ENCODE measurements at places on chromosomes 1 and 21.

DNA sequence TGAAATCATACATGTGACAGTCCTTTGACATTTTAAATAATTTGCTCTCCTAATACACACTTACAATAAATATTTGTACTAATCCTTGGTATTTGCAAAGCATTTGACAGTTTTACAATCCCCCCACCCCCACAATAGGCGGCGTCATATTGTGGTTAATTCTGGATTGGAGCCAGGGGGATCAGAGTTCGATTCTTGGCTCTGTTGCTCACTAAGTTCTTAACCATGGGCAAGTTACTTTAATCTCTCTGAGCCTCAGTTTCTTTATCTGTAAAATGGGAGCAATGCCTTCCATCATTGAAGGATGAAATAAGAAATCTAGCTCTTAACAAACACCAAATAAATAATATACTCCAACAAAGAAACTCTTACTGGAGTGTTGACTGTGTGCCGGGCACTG is 23.8 kb downstream of the CACNA1S start:
- no peak for DNase-seq

GRCh38 chr1:200483491-200484143 is 73.8 kb upstream of the ZNF281 start:
- DNase-seq: no peak

GRCh38 chr1:3939242-3940080 is 39.4 kb upstream of the C1orf174 start:
- DNase-seq: peak; percentile 73

DNA sequence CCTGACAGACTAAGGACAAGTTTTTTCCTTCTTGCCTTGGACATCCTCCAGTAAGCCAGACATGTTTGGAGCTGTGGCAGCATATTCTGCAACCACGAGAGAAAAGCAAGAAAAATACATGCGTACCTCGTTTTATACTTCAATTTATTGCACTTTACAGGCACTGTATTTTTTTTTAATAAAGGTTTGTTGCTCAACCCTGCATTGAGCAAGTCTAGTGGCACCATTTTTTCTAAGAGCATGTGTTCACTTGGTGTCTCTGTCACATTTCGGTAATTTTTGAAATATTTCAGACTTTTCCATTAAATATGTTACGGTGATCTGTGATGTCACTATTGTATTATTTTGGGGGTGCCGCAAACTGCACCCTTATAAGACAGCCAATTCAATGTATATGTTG is 2.1 kb upstream of the SSX2IP start:
- no peak for DNase-seq

- DNase-seq: no peak
Measured at GRCh38 chr1:59309795-59310548, 13.1 kb downstream of the FGGY start.

GRCh38 chr1:77434967-77435366 is 153.1 kb downstream of the AK5 start:
- DNase-seq: no peak

DNA sequence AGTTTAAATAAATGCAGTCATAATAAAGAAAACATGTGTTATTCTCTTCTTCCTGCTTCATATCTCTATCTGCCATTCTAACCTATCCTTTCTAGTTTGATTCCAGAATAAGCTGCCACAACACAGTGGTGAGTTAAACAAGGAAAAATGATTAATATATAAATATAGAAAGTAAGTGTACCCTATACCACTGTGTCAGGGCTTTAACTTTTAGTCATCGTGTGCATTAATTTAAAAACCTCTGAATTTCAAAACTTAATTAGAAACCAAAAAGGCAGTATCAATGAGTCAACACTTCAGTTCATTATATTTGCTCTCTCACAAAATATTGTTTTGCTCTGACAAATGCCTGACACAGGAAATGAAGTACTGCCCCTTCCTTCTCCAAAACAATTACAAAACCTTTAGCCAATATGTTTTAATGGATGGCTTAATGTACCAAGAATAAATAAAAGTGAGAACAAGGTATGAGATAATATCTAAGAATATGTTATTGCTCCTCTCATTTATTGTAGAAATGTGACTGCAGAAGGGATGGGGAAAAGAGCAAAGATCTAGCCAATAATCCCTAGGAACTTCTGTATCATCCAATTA is 634.8 kb downstream of the KCNT2 start:
- DNase-seq: no peak

DNA sequence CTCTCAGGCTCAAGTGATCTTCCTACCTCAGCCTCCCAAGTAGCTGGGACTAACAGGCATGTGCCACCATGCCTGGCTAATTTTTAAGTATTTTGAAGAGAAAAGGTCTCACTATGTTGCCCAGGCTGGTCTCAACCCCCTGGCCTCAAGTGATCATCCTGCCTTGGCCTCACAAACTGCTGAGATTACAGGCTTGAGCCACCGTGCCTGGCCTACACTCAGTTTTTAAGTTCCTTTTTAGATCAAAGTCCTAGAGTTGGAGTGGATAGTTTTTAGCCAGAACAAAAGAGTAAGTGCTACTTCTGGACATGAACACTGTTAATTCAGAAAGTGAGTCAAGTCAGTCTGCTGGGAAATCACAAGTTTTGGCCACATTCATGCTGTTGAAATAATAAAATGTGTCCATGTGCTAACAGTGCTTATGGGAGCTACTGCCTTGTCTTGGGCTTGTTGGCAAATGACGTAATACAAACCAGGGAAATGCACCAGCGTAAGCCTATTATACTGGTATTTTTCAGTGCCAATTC is 84.2 kb downstream of the NDUFS5 start:
- DNase-seq: peak; percentile 21

GRCh38 chr21:42164818-42165217 is 54.1 kb upstream of the ABCG1 start:
- no peak for DNase-seq

GRCh38 chr1:93592551-93592949 is 89.1 kb downstream of the BCAR3 start:
- DNase-seq: no peak

GRCh38 chr1:116284819-116285390 is 88.1 kb upstream of the ATP1A1 start:
- DNase-seq: no peak

- no peak for DNase-seq
Measured at GRCh38 chr1:65050735-65051134, 84.4 kb upstream of the JAK1 start.

DNA sequence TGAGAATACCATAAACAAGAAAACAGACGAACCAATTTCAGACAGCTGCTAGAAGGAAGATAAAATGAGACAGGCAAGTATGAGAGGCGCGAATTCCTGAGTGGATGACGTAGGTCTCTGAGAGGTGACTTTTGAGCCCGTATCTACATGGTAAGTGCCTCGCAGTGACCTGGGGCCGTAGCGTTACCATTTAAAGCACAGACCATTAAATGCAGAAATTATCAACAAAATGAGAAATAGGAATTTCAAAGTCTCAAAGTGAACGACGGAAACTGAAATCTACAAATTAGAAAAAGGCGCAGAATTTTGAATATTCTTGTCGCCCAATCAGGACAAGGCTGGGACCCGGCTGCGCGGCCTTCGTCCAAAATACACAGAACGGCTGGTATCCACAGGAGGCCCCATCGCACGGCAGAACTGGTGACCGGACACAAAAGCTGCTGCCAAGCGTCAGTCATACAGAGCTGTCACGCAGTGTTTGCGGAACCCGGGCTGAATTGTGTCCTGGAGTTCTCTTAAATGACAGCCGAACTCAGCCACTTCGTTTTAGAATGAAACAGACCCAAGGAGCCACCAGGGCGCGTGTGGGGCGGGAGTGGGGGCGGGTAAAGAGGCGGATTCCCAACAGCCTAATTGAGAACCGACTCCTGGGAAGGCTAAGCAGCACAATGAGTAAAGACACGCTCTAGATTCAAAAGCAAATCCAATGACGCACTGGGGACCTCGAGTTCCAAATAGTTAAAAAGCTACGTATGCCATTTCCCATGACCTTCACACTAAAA is 13.8 kb upstream of the BOLA1 start:
- no peak for DNase-seq

- DNase-seq: no peak
Measured at GRCh38 chr1:36968730-36969129, 65.6 kb downstream of the GRIK3 start.

DNA sequence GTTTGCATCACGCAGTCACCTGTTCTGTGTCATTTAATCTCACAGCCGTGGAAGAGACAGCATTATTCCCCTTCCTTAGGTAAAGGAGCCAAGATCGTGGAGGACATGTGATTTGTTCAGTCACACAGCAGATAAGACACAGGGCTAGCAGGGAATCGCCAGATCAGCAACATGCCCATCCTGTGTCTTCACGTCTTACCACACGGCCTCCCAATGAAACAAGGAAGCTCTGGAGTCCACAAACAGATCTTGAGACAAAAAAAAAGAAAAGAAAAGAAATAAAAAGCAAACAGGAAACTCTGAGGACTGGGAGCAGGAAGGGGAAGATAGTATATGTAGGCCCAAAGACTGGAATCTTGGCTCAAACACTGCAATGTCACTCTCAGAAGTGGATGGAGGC is 155.3 kb downstream of the ADSS2 start:
- DNase-seq: no peak

- no peak for DNase-seq
Measured at GRCh38 chr1:223714849-223715603, 2.7 kb downstream of the CAPN2 start.

DNA sequence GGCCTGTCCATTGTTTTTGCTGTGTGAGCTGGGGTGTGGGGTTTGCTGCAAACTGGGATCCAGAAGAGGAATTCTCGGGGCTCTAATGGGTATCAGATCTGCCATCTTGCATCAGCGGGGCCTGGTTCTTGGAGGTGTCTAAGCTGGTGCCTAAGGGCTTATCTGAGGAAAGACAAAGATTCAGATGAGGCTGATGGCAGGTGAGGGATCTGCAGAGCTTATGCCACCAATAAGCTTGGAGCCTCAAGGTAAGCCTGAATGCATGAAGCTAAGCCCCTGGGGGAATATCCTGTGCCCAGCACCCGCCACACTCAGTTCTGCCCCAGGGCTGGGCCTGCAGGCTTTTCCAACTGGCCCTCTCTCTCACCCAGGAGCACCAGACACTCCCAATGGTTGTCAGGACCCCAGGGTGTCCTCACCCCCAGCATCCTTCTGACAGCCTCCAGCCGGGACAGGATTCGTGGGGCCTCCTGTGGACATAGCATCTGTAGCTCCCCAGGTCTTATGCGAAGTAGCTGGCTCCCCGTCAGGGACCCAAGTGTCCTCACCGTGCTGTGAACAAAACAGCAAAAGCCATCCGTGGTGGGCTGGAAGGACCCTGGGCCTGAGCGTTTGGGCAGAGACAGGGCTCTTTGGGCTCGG is 9.5 kb upstream of the GSTM3 start:
- DNase-seq: no peak

DNA sequence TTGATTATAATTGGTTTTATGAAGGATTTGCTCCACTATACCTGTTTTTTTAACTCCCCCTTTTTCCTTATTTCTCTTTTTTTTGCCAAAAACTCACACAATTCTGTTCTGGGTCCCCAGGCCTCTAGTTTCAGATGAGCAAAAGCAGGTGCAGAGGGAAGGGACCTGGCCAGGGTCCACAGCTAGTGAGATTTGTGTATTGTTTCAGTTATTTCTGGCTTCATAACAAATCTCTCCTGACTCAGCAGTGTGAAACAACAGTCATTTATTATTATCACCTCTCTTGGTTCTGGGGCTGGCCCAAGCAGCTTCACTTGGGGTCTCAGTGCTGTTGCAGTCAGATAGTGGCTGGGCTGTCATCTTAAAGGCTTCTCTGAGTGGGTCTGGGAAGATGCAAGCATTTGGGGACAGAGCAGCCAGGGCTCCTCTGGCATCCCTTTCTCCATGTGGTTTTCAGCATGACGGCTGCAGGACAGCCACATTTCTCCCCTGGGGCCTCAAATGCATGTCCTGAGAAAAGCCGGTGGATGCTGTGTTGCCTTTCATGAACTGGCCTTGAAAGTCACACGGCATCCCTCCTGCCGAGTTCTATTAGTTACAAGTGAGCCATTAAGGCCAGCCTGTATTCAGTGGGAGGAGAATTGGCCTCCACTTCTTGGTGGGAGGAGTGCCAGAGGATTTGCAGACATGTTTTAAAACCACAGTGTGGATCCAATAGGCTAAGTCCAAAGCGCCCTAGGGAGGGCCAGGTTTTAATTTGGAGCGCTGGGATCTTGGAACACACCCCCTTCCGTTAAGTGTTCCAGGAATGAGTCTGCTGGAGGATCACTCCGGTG is 137.1 kb downstream of the CAMTA1 start:
- no peak for DNase-seq

- DNase-seq: no peak
Measured at GRCh38 chr1:87644033-87644578, 315.4 kb downstream of the LMO4 start.

DNA sequence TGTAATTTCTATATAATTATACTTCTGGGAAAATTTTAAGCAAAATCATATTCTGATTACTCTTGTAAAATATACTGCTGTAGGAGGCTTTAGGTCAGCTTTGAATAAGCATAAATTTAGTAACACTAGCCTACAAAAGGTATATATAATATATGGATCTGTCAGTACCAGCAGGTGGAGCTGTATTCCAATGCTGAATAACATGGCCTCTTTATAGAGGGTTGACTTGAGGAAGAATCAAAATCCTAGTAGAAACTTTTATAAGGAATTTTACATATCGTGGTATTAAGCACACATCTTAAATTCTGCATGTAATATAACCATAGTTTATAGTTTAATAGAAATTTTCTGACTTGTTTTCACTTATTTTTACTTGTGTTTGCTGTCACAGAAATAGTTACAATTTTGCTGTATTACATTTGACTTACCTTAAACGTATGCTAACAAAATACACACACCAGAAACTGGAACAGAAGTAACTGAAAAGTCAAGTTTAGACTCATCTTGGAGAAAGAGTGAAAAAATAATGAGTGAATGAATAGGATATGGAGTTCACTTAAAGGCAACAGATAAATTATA is 79.3 kb downstream of the HMCN1 start:
- DNase-seq: peak; percentile 65

DNA sequence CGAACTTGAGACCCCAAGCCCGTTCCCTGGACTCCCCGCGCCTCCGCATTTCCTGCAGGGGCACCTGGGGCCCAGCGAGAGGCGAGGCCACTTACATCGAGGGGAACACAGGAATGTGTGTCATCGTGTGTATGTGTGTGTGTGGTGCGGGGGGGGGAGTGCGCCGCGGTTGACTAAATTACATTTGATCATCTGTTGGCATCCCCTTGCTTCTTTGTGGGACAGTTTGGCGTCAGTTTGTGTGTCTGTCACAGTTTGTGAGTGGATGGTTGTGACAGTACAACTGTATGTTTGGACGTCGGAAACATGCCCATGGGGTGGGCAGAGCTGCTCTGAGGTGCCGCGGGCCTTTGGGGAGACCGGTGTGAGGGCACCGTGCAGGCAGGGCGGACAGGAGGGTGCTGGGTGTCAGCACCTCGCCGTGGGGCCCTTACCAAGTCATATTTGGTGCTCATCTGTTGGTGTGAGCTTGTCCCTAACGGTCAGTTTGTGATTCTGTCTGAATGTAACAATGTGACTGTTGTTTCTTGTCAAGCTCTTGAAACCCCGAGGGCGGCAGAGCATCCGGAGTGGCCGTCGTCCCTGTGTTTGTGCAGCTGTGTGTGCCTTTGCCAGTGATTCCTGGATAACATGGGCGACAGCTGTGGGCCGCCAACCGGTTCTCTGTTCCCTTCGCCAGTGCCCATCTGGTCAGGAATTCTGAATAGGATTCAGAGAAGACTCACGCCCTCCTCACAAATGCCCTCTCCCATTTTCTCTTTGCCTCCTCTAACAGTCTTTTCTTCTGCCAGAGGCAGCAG is 899 bp downstream of the OPRD1 start:
- DNase-seq: no peak
